Stimulated activated CD4-positive, alpha-beta T cell treated with anti-CD3 and anti-CD28 coated beads, Interleukin-15, amount 100 ng/mL, for 1 hour (primary cell): ENCODE measurements at places on chromosomes 12 and 14.

- no peak for DNase-seq
These were observed 259.0 kb downstream of the EGLN3 start for GRCh38 chr14:33691907-33692306.

DNA sequence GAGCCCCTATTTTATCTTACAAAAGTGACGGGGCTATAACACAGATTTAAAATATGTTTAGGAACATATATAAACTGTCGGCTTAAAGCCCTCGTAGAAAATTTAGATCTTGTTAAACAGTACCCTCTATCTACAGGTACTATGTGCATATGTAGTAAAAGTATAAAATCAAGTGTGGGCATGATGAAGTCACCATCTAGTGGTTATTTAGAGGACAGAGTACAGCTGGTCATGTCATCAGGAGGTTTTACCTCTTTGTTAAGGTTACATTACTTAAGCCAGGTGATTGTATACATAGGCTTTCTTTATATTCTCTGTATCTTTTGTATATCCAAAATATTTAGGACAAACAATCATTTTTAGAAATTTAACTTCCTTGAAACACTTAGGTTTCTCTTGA is 18.2 kb upstream of the TNS2 start:
- DNase-seq, result no peak

DNA sequence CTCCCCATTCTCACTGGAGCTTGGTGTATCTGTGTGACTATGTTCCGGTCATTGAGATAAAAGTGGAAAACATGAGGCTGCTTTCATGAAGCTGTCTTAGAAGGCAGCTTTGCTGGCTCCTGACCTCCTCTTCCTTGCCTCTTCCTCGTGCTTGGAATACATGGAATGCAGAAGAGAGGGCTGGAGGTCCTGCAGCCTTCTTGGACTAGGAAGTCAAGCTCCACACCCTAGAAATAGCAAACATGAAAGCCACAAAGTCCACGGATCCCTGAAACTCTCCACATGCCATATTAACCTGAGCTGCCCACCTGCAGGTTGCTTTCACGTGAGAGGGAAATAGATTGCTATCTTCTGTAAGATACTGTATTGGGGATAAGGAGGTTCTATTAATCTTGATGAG is 51.0 kb downstream of the FZD10 start:
- no peak for DNase-seq

GRCh38 chr14:81301813-81302212 is 81.1 kb upstream of the GTF2A1 start:
- no peak for DNase-seq

GRCh38 chr14:94364964-94365363 is 23.4 kb downstream of the SERPINA1 start:
- no peak for DNase-seq

DNA sequence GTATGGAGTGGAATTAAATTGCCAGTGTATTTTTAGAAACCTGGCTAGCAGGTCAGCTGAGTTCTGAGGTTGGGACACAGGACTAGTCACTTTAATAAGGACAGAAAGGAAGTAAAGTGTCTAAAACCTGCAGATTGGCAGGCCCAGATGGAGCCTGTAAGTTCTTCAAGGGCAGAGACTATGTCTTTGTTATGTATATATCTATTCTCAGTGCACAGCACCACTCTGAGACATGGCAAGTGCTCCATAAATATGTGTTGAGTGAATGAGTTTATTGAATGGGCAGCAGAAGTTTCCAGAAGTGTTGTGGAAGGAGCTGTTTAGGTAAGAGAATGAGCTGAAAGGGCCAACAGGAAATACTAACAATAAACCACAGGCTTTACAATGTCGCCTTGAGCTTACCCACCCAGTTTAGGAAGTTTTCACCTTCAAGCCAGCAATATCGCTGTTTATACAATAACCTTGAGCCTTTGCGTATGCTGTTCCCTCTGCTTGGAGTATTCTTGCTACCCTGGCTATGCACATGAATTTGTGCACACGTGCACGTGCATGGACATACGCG is 109.5 kb upstream of the TMPO start:
- no peak for DNase-seq
